ENCODE measurements at places on chromosomes 11 and 22. TPM values are rescaled to one million over a fixed set of nuclear protein-coding genes. Genes with fewer than 3 reads are reported as not detected.
A peak's percentile ranks its signal among the peaks of the same experiment; 100 is the strongest.

DNA sequence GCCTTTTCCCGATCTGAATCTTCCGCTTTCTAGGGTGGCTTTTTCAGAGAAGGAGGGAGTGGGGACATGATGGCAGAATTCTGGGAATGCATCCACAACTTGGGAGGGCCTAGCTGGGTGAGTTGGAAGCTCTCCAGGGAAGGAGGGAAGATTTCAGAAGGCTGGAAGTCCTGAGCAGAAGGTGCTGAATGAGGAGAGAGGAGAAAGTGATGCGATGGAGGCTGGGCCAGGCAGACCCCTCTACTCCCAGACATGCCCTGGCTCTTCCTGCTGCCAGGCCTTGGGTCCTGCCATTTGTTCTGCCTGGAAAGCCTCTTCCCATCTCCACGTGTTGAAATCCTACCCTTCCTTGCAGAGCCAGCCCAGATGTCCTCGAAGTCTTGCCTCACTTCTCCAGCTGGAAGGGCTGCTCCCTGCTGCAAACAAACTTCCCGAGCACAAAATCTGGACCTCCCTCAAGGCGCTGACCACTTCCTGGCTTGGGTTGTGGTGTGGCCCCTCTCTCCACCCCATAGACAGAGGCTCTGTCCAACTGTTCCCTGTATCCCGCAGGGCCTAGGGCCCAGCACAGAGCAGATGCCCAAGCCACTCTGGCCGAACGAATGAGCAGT, 16.8 kb downstream of the LRRC32 start:
- DNase-seq = peak; percentile 26

DNA sequence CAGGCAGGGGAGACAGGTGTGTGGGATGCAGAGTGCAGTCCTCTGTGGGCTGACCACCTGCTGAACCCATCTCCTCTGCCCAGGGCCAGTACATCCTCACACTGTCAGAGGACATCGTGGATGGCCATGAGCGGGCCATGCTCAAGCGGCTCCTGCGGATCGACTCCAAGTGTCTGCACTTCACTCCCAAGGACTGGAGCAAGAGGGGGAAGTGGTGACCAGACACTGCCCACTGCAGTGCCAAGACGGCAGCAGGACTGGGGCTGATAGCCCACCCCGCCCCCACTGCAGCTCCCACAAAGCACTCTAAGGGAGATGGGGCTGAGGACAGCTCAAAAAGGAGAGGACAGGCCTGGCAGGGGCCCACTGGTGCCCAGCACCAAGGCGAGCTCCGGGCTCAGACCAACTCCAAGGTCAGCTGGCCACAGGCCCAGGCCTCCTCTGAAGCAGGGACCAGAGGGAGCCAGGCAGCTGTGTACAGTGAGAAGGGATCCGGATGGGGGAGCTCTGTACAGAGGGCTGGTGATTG, 1.6 kb downstream of the RNASEH2C start:
- DNase-seq = peak; percentile 48

GRCh38 chr22:26170795-26171580, 1.7 kb downstream of the SEZ6L start:
- DNase-seq = no peak

GRCh38 chr22:19882446-19883381, 28.0 kb upstream of the GNB1L start:
- DNase-seq = peak; percentile 66

DNA sequence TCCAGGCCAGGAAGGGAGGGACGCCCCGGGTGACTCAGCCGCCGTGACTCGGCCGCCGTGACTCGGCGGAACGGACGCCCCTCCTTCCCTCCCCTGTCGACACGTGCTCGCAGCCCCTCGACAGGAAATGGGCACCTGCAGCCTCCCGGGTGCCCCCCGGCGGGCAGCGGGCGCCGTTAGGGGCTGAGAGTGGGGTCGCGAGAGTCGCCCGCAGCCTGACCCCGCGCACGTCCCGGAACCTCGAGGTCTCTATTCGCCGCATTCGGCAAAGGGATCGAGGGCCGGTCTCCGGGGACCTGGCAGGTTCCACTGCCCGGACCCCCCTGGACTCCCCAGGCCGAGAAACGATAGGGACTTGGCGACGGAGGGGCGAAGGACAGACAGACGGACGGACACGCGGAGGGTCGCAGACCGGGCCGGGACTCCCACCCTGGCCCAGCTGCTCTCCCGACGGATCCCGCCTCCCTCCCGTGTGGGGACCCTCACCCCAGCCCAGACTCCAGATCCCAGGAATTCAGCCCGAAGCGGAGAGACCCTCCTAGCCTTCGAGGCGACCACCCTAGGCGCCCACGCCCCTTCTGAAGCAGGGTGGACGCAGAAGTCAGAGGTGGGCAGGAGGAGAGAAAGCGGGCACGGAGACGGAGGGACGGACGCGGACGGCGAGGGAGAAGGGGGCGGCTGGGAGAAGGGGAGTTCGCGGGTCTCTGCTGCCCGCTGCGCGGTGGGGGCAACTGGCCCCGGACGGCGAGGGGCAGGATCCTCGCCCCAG, 648 bp downstream of the FOSL1 start:
- DNase-seq = peak; percentile 73

DNA sequence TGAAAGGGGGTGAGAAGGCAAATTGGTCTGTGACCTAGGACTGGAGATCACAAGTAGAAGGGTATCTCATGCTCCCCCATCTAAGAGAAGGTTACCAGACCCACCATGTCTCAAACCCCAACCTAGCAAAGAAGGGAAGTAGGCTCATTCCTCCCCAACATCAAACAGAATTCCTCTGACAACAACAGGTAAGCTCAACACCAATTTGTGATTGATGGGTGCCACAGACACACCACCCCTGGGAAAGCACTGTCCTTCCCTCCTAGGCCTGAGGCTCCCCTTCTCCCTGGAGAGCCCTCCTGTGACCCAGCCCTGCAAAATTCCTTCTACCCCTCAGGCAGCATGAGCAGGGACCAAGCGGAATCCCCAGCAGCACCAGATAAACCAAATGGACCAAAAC, 154.3 kb downstream of the BUD13 start:
- DNase-seq = no peak

- DNase-seq = no peak
Measured at GRCh38 chr11:35271031-35271430, 132.1 kb downstream of the CD44 start.

DNA sequence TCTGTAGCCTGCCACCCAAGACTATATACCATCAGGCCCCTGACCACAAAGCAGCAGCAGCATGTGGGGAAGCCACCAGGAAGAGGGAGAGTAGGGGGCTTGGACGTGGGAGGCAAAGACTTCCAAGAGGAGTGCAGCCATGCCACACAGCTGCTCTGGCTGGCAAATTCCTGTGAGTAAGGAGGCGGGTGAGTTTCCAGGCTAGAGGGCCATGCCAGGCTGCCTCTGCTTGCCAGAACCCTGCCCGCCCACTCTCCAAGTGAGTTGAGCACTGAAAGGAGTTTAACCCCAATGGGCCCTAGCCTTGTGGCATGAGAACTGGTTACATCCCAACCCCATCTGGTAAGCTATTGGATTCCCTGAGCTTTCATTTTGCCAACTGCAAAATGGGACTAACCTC, 4.7 kb upstream of the DGAT2 start:
- no peak for DNase-seq

- DNase-seq = no peak
Measured at GRCh38 chr22:39937906-39938305, 22.3 kb upstream of the TMA7B start.

DNA sequence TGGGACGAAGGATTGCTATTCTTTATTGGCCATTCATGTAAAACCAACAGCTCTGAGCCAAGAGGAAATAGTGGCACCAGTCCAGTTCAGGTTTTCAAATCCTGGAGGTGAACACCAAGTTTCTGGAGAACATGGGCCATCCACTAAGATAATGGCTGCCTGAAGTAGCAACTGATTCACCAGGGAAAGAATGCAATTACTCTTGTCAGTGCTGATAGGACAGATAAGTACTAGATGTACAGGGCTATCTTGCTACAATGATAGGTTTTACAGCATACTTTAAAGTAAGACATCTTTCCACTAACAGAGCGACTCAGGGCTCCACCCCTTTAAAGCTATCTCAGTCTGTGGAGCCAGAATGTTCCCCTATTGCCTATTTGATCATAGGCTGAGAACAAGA, 36.8 kb upstream of the APOA1 start:
- no peak for DNase-seq

GRCh38 chr11:96279018-96279895, 63.7 kb downstream of the MAML2 start:
- DNase-seq = peak; percentile 48

DNA sequence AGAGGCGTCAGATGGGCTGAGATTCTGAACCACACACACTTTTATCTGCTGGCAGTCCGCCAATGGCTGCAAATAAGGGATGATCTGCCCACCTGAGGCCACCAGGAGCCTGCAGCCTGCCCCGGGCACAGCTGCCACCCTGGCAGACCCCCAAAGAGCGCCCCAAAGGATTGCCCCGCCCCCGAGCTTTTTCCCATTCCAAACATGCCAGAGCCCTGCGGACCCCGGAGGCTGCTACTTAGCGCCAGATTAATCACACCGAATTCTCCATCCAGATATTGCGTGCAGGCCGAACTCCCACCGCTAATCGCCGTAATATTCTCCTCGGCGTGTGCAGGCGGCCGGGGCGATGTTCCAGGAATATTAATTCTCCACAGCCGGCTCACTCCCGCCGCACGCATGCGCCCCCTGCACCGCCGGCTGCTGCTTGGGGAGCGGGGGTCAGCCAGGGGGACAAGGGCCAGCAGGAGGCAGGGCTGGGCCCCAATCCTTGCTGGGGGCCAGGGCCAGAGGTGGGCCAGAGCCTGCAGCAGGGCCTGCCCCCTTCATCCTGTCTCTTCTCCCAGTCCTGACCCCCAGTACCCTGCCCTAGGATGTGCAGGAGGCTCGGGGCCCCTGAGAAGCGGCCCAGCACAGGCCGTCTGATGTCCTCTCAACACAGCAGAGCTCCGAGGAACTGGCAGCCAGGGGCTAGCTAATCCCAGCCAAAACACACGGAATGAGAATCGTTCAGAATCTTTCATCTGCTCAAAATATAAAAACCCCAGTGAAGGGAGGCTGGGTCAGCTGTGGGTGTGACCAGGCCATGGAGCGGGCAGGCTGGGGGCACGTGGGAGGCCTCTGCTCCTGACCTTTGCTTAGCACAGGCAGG, 19.5 kb upstream of the TCF20 start:
- no peak for DNase-seq

GRCh38 chr22:20080776-20081654, 974 bp downstream of the DGCR8 start:
- peak; percentile 67 for DNase-seq

- peak; percentile 74 for DNase-seq
Measured at GRCh38 chr11:111047374-111047773, 198.2 kb upstream of the POU2AF2 start.

DNA sequence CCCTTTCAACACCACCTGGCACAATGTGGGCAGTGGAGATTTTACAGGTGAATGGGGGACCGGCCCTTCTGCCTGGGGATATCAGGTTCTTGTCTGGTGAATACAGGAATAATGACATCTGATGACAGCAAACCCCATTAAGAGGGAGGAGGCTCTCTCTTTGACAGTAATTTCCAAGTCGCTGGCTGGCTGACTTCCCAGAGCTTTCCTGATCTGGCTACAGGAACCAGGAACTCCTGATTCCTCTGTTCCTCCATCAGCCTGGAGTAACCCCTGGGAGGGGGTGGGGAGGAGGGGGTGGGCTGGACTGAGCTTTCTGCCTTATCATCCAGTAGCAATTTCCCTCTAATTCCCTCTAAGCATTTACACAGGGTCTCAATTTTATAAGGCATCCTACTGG, 3.7 kb upstream of the MIEF1 start:
- no peak for DNase-seq

- DNase-seq = no peak
Measured at GRCh38 chr11:58807343-58807742, 37.2 kb downstream of the GLYATL2 start.

GRCh38 chr11:58446294-58446693, 4.3 kb upstream of the OR5B12 start:
- no peak for DNase-seq

GRCh38 chr11:90809581-90809980, 586.7 kb upstream of the CHORDC1 start:
- no peak for DNase-seq

- no peak for DNase-seq
Measured at GRCh38 chr22:40982482-40983385, 31.6 kb downstream of the RBX1 start.

DNA sequence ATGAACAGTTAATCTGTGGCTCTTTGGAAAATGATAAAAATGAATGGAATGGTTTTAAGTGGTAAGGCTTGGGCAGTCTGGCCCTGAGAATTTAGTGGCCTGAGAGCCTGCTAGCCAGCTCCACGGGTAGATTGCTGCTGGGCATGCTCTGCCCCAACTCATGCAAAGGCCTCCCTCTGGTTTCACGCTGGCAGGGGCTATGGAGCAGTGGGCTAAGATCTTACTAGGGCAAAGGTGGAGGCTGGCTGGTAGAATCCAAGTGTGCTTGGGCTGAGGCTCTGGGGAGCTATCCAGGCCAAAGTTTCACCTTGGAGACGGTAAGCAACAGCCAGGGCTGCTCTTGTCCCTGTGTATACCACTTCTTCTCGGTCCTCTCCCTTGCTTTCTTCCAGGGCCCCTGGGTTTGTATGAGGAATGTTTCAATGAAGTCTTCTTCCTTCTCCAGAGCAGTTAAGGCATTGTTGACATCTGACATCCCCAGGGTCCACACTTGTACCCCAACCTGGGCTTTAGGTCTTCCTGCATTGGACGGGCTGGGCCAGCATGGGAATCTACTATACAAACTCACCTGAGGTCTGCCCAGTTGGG, 27.4 kb downstream of the UBE2L3 start:
- DNase-seq = no peak

DNA sequence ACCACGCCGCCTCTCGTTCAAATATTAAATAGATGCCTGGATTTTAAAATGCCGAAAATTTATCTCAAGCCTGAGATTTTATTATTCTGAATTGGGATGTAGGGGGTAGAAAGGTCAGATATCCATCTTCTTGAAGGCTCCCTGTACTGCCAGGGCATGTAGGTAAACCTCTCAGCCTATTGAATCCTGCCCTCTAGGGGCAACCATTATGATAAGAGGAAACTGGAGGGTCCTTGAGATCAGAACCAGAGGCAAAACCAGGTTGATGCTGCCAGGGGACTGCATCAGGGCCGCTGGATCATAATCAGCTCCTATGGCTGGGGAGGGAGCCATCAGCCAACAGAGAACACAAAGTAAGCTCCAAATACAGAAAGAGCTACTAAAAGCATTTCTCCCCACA, 92.4 kb downstream of the KCNC1 start:
- DNase-seq = no peak

- peak; percentile 54 for DNase-seq
Measured at GRCh38 chr22:18060646-18061620, 16.9 kb upstream of the PEX26 start.

GRCh38 chr11:12831471-12832202, 157.4 kb downstream of the TEAD1 start:
- no peak for DNase-seq

Gene PDE3B
- 0.03 TPM for total RNA-seq

Gene BEST1
- total RNA-seq = 1.8 TPM

Gene TCF20
- 10.9 TPM for total RNA-seq

Gene PHETA2
- 18.6 TPM for total RNA-seq

Gene DMC1
- total RNA-seq = 0.52 TPM

Gene FAM180B
- 2.8 TPM for total RNA-seq

Gene KRTAP5-2
- total RNA-seq = not detected

Gene H19
- 10,998 TPM for total RNA-seq

Gene LDHAL6A
- not detected for total RNA-seq

Measured in myocyte (in vitro differentiated cells).